Type B pancreatic cell (in vitro differentiated cells): ENCODE measurements at places on chromosomes 5 and 9.
A peak's percentile ranks its signal among the peaks of the same experiment; 100 is the strongest.

- no peaks in the 10 kb centered on the region for H3K4me1 ChIP-seq
- DNase-seq: no peak
- H3K27me3 ChIP-seq: peaks cover 5% of the 10 kb centered on the region
- no peaks in the 10 kb centered on the region for H3K36me3 ChIP-seq
- H3K4me3 ChIP-seq: no peak overlapping the region
- H3K27ac ChIP-seq: no peak overlapping the region
These were observed 233.6 kb upstream of the TRPC7 start for GRCh38 chr5:136598802-136599404.

DNA sequence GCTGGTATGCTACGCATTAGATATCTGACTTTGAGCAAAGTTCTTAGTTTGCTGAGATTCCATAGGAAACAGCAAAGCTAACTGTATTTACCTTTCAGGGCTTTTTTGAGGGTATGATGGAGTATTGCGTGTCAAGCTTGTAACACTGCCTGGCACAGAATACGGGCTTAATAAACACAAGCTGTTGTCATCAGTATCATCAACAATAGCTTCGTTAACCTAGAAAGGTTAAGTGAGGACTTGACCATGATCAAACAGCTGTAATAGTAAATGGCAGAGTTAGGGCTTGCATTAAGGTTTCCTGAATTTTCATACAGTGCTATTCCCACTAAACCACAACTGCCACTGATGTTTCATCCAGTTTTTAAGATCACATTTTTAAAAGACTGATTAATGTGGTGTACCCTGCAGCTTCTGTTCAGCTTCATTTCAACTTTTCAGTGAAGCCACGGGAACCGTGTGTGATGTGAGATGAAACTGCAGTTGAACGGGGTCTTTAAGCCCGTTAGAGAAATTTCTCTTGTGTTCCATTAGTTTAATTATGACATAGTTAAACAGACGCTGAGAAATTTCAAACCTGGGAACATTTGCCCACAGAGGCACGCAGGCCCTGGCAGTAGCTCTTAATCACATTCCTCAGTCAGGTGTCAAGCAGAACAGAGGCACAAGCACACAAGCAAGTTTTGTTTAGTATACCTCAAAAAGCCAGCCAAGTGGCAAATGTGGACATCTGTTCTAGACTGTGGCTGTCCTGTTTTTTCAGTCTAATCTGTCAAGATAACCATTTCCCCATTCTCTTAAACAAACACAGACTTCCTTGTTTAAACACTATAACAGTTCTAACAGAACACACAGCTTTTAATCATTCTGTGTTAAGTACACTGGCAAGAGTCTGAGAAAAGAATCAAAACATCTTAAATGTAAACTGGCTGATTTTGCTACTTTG, 147.1 kb downstream of the ZNF608 start:
- H3K4me1 ChIP-seq: peaks cover 20% of the 10 kb centered on the region
- peaks cover 15% of the 10 kb centered on the region for H3K27me3 ChIP-seq
- no peak for DNase-seq
- H3K36me3 ChIP-seq: peaks cover 4% of the 10 kb centered on the region
- H3K4me3 ChIP-seq: peak overlapping the region; percentile 43

DNA sequence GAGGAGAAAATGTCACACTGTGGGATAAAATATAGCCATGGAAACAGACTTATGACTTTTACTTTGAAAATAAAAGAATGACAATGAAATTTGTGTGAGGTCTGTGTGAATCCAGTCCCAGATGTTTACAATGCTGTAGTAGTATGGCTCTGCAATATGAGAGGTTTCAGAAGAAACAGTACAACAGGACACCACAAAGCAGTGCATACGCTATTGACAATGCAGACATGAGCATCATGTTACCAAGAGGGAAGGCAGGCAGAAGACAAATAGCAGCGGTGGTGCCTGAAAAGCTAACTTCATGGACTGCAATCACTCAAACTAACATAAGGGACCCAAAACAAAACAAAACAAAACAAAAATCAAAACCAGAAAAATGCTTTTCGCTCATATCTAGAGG, 1.8 kb downstream of the FGF10 start:
- no peaks in the 10 kb centered on the region for H3K36me3 ChIP-seq
- H3K4me3 ChIP-seq: peak overlapping the region; percentile 89
- H3K27me3 ChIP-seq: peaks cover 72% of the 10 kb centered on the region
- DNase-seq: no peak
- H3K4me1 ChIP-seq: peaks cover 50% of the 10 kb centered on the region

- peaks cover 4% of the 10 kb centered on the region for H3K27me3 ChIP-seq
- no peak for DNase-seq
- no peak overlapping the region for H3K4me3 ChIP-seq
- peaks cover 21% of the 10 kb centered on the region for H3K36me3 ChIP-seq
- peaks cover 27% of the 10 kb centered on the region for H3K4me1 ChIP-seq
These were observed 19.7 kb downstream of the COL5A1 start for GRCh38 chr9:134661299-134661698.
